DND-41 (cell line): ENCODE measurements at places on chromosomes 12 and 14.
A peak's percentile ranks its signal among the peaks of the same experiment; 100 is the strongest.

DNA sequence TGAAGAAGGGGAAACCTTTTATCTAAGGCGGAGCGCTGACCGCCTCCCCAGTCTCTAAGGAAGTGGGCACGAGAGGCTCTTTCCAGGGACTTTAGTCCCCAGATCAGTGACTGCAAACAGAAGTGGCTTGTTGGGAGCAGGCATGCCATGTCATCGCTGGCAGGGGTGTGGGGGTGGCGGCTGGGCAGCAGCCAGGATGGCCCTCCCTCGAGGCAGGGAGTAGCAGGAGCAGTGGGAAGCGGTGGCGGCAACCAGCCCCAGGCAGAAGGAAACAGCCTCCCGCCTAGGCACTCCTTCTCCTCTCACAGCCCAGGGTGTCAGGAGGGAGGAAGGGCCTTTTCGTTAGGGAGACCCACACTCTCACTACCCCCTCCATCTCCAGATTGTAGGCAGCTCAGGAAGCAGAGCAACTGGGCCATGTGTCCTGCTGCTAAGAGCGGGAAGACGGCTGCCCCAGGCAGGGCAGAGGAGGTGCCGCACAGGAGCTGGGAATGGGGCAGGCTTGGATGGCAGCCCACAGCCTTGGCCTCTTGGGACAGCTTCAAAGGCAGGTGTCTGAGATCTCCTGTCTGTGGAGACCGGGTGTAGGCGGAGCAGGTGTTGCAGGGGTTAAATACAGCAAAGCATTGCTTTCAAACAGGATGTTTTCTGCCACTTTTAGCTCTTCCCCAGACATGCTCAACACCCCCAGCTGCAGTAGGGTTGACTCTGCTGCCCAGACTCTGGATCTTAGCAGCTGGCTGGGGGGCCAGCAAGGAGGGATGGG, 21.8 kb downstream of the VDR start:
- no peaks in the 10 kb centered on the region for H3K36me3 ChIP-seq
- no peak overlapping the region for H3K4me3 ChIP-seq
- H3K27ac ChIP-seq = no peak overlapping the region
- peaks cover 3% of the 10 kb centered on the region for H3K27me3 ChIP-seq
- no peak for DNase-seq

DNA sequence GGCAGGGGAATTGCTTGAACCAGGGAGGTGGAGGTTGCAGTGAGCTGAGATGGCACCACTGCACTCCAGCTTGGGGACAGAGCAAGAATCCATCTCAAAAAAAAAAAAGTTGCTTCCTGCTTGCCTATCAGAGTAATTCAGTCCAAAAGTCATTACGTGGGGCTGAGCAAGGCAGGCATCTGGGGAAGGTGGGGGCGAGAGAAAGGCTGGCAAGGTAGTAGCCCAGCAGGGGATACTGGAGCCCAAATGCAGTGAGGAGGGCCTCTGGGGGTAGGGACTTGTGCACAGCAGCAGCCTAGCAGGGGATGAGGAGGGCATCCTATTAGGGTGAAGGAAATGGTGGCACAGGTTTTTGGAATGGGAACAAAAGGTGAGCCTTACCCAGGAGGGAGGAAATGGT, 7.1 kb downstream of the ETFRF1 start:
- no peaks in the 10 kb centered on the region for H3K27me3 ChIP-seq
- H3K27ac ChIP-seq = no peak overlapping the region
- peaks cover 16% of the 10 kb centered on the region for H3K36me3 ChIP-seq
- H3K4me3 ChIP-seq = no peak overlapping the region

DNA sequence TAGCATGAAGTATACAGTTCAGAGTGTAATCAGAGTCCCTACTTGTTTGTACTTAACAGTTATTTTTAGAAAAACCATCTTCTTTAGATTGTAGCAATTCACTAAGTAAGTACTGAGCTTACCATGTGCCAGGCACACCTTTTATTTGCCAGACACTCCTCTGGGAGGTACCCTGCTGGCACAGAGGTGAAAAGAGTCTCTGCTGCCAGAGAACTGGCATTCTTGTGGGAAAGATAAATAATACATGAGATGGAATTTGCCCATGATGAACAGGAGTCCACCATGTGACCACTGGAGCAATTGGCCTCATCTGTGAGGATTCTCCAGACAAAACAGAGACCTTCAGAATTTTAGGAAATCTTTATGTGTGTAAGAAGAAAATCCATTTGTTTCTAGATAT, 199.3 kb upstream of the SLC16A7 start:
- DNase-seq = no peak
- no peaks in the 10 kb centered on the region for H3K36me3 ChIP-seq
- no peaks in the 10 kb centered on the region for H3K4me1 ChIP-seq
- no peaks in the 10 kb centered on the region for H3K27me3 ChIP-seq
- no peak overlapping the region for H3K4me3 ChIP-seq
- no peak overlapping the region for H3K27ac ChIP-seq

GRCh38 chr14:95727056-95727700, 13.3 kb upstream of the TCL1A start:
- H3K4me1 ChIP-seq = no peaks in the 10 kb centered on the region
- H3K27ac ChIP-seq = no peak overlapping the region
- H3K36me3 ChIP-seq = no peaks in the 10 kb centered on the region
- H3K4me3 ChIP-seq = no peak overlapping the region
- no peak for DNase-seq
- no peaks in the 10 kb centered on the region for H3K27me3 ChIP-seq

GRCh38 chr12:25853316-25854095, 105.0 kb upstream of the RASSF8 start:
- no peaks in the 10 kb centered on the region for H3K36me3 ChIP-seq
- H3K4me1 ChIP-seq = no peaks in the 10 kb centered on the region
- no peak for DNase-seq
- no peaks in the 10 kb centered on the region for H3K27me3 ChIP-seq
- no peak overlapping the region for H3K4me3 ChIP-seq

- H3K4me3 ChIP-seq = no peak overlapping the region
- no peak for DNase-seq
These were observed 11.0 kb downstream of the ARHGDIB start for GRCh38 chr12:14950421-14950820.

DNA sequence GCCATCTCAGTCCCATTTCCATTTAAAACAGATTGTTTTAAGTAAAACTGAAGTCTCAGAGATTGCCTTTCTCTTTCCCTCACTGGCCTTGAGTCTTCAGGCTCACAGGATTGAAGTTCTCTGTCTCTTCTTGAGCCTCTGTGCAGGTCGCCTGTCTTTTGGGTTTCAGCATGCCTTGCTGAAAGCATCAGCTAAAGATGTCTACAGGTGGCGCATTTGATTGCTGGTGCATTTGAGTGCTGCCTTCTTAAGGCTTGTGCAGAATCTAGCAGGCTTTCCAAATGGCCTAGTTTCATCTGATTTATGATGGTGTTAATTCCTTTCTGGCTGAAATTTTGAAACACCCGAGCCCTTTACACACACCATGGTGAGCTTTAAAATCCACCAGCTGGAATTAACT, 1062.2 kb upstream of the FBXO33 start:
- H3K4me1 ChIP-seq = no peaks in the 10 kb centered on the region
- H3K36me3 ChIP-seq = no peaks in the 10 kb centered on the region

- peaks cover 2% of the 10 kb centered on the region for H3K27me3 ChIP-seq
- no peaks in the 10 kb centered on the region for H3K4me1 ChIP-seq
- no peak overlapping the region for H3K27ac ChIP-seq
These were observed 27.0 kb upstream of the INSM2 start for GRCh38 chr14:35506927-35507326.

DNA sequence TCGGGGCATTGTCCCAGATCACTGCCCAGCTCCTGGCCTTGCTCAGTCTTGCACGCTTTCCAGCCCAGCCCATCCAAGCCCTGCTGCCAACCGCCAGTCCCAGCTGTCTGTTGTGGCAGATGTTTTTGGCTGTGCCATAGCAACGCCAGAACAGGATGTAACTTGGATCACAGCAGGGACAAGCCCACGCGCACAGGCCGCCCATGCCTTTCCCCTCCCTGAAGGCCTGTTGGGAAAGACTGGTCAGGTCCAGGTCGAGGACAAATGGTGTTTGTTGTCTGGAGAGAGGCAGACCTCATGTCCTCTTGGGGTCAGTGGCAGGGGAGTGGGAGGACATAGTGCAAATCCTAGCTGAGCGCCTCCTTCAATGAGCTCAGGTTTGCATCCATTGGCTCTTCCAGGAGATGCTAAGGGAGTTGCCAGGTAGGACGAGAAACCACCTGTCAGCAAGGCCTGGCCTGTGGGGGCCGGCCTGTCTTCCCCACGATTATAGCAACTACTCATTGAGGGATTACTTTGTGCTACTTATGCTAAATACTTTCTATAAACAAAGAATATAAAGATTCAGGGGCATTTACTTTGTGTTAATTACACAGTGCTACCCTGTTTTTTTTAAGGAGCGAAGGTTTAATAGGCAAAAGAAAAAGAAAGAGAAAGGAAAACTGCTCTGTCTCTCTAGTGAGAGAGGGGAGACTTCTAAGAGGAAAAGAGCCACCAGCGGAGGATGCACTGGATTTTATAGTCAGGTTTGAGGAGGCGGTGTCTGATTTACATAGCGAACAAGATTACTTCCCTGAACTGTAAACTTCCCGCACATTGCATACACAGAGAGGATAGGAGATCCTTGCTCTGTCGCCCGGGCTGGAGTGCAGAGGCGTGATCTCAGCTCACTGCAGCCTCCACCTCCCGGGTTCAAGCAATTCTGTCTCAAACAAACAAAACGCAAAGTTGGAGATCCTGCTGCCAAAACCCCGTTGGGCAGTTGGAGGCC, 42.8 kb upstream of the CORO1C start:
- H3K36me3 ChIP-seq = no peaks in the 10 kb centered on the region
- H3K4me1 ChIP-seq = no peaks in the 10 kb centered on the region
- no peak overlapping the region for H3K4me3 ChIP-seq
- DNase-seq = peak; percentile 17
- no peak overlapping the region for H3K27ac ChIP-seq

- peaks cover 15% of the 10 kb centered on the region; the same call in 1 of the 2 replicates for H3K36me3 ChIP-seq
- peak; percentile 50 for DNase-seq
- H3K4me3 ChIP-seq = peak overlapping the region; percentile 72
- no peaks in the 10 kb centered on the region for H3K27me3 ChIP-seq
These were observed 521 bp downstream of the MAP4K5 start for GRCh38 chr14:50531595-50532501.

DNA sequence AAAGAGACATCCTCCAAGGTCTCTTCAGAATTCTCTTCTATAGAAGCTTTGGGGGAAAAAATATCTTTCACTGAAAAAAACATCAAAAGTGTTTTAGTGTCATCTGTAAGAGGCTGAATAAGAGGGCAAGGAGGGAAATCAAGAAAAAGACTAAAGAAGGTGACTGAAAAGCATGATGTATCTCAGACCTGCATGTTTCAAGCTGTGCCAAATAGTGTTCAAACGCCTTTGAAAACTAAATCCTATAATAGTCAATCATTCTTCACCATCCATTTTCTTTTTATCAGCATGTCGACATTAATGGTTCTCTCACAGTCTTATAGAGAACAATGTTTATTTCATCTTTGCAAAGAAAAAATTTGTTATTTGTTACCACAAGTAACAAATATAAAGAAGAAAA, 94.5 kb downstream of the CEP128 start:
- no peak overlapping the region for H3K4me3 ChIP-seq
- H3K36me3 ChIP-seq = peaks cover 12% of the 10 kb centered on the region
- DNase-seq = no peak
- peaks cover 18% of the 10 kb centered on the region; the same call in 1 of the 2 replicates for H3K4me1 ChIP-seq

- H3K4me3 ChIP-seq = no peak overlapping the region
- DNase-seq = no peak
- no peaks in the 10 kb centered on the region for H3K27me3 ChIP-seq
- no peaks in the 10 kb centered on the region for H3K36me3 ChIP-seq
These were observed 260.9 kb downstream of the VRK1 start for GRCh38 chr14:97058074-97058467.

DNA sequence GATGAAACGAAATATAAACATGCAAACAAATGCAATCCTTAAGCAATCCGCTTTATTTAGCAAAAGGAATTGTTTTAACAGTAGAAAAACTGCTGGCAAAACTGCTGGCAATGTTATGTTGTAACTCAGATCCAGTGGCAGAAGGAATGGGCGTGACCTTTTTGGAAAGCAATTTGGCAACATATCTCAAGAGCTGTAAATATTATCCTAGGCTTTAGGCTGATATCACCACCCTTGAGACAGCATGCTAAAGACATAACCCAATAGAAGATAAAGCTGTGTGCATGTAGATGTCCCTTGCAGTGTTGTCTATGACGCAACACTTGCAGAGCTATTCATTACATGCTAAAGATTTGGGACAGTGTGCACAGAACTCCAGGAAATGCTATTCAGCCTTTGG, 138.5 kb downstream of the DICER1 start:
- no peaks in the 10 kb centered on the region for H3K36me3 ChIP-seq
- no peak overlapping the region for H3K27ac ChIP-seq
- H3K4me3 ChIP-seq = no peak overlapping the region
- H3K27me3 ChIP-seq = no peaks in the 10 kb centered on the region

GRCh38 chr12:89943463-89943862, 234.8 kb upstream of the ATP2B1 start:
- H3K27ac ChIP-seq = no peak overlapping the region
- H3K4me1 ChIP-seq = no peaks in the 10 kb centered on the region
- no peak for DNase-seq
- no peak overlapping the region for H3K4me3 ChIP-seq
- no peaks in the 10 kb centered on the region for H3K36me3 ChIP-seq

- no peaks in the 10 kb centered on the region for H3K27me3 ChIP-seq
- H3K36me3 ChIP-seq = no peaks in the 10 kb centered on the region
- H3K4me3 ChIP-seq = no peak overlapping the region
- no peak overlapping the region for H3K27ac ChIP-seq
- DNase-seq = no peak
- no peaks in the 10 kb centered on the region for H3K4me1 ChIP-seq
These were observed 830.1 kb upstream of the MGAT4C start for GRCh38 chr12:87086118-87086891.

DNA sequence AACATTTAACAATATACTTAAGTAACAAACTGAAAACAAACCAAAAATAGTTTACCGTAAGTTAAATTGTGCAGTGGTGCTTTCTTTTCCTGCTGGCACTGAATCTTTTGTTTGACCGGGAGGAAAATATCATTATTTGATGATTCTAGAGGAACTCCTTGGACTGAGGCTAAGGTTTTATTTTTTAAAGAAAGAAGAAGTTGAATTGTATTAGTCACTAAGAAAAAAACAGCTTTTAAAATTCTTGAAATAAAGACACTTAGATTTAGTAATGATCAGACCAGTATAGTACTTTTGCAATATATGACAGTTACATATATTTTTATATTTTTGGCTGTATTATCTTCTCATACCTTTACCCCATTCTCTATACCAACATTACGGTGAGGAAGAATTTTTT, 10.3 kb downstream of the MIS18BP1 start:
- H3K27ac ChIP-seq = no peak overlapping the region
- H3K4me3 ChIP-seq = no peak overlapping the region
- H3K36me3 ChIP-seq = peaks cover 25% of the 10 kb centered on the region
- DNase-seq = no peak
- H3K27me3 ChIP-seq = no peaks in the 10 kb centered on the region
- peaks cover 11% of the 10 kb centered on the region; the same call in 1 of the 2 replicates for H3K4me1 ChIP-seq

- no peak overlapping the region for H3K27ac ChIP-seq
- no peak overlapping the region for H3K4me3 ChIP-seq
- H3K36me3 ChIP-seq = peaks cover 81% of the 10 kb centered on the region
- peaks cover 71% of the 10 kb centered on the region for H3K4me1 ChIP-seq
- no peaks in the 10 kb centered on the region for H3K27me3 ChIP-seq
These were observed 5.8 kb downstream of the PTGES3 start for GRCh38 chr12:56682323-56682722.
